Coronary artery (tissue), 2 donors: ENCODE measurements at places on chromosomes 3 and 15.

DNA sequence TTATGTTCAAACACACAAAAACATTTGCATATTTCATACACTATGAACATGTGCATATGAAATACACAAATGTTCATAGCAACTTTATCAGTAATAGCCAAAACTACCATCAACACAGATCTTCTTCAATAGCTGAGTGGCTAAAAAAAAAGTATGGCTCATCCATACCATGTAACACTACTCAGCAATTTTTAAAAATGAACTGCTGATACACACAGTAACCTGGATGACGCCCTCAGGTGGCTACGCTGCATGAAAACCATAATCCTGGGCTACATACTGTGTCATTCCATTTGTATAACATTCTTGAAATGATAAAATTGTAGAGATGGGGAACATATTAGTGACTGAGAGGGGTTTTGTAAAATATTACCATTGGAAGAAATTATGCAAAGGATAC lies 243.6 kb downstream of the MAGI1 start:
- DNase-seq = no peak

- DNase-seq = no peak
Measured at GRCh38 chr3:861721-862120, 231.1 kb upstream of the CNTN6 start.

- DNase-seq = no peak
Measured at GRCh38 chr3:48607519-48607918, 1.9 kb downstream of the UQCRC1 start.

GRCh38 chr3:71778353-71778752 lies 6.6 kb downstream of the PROK2 start:
- DNase-seq = no peak

GRCh38 chr3:99430348-99431134 lies 207.9 kb upstream of the COL8A1 start:
- DNase-seq = no peak
